ENCODE measurements at places on chromosomes 2 and 18. TPM values are rescaled to one million over a fixed set of nuclear protein-coding genes. Genes with fewer than 3 reads are reported as not detected.

CCL20 gene
- not detected for total RNA-seq

DNA sequence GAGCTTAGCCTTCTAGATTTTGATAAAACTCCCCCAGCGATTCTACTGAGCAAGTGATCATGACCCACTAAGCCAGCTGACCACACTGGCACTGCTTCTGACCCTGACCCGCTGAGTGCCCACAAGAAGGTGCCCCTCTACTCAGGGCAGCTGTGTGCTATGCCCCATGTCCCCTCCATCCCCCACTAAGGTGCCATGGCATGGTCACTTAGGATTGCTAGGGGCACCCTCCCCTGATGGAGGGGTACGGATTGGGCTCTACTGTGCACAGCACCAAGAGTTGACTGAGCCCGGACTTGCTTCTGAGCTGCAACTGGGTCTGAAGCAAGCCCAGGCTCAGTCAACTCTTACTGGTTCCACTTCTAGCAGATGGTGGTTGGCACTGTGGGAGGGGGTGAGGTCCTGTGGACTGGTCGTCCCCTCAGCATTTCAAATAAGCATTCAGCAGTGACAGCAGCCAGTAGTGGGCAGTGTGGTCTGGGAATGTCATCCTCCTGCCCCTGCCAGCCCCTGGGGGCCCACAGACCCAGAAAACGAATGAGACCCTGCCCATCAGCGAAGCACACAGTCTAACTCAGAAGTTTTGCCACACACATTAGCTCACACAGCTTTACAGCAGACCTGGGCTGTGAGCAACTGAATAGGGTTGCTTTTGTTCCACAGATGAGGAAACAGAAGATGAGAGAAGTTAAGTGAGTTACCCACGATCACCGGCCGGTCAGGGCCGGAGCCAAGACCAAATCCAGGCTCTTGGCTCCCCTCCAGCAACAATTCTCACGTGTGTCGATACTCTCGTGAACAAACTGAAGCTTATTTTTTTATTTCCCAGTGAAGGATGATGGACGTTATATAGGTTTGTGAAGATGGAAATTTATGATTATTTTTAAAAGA, 52.1 kb upstream of the FOSL2 start:
- H3K27me3 ChIP-seq, result no peaks in the 10 kb centered on the region
- H3K27ac ChIP-seq, result no peak overlapping the region
- no peaks in the 10 kb centered on the region for H3K4me1 ChIP-seq
- no peaks in the 10 kb centered on the region for H3K36me3 ChIP-seq
- DNase-seq, result peak; percentile 51

GRCh38 chr2:95277246-95277906, 3.1 kb downstream of the PROM2 start:
- H3K36me3 ChIP-seq, result no peaks in the 10 kb centered on the region
- DNase-seq, result no peak
- H3K4me1 ChIP-seq, result no peaks in the 10 kb centered on the region
- no peak overlapping the region for H3K4me3 ChIP-seq

POTEE gene
- total RNA-seq, result 0.33 TPM

- no peaks in the 10 kb centered on the region for H3K36me3 ChIP-seq
- H3K27me3 ChIP-seq, result no peaks in the 10 kb centered on the region
- no peak overlapping the region for H3K27ac ChIP-seq
- no peak for DNase-seq
- no peak overlapping the region for H3K4me3 ChIP-seq
Measured at GRCh38 chr2:71793926-71794325, 340.6 kb downstream of the DYSF start.

DNA sequence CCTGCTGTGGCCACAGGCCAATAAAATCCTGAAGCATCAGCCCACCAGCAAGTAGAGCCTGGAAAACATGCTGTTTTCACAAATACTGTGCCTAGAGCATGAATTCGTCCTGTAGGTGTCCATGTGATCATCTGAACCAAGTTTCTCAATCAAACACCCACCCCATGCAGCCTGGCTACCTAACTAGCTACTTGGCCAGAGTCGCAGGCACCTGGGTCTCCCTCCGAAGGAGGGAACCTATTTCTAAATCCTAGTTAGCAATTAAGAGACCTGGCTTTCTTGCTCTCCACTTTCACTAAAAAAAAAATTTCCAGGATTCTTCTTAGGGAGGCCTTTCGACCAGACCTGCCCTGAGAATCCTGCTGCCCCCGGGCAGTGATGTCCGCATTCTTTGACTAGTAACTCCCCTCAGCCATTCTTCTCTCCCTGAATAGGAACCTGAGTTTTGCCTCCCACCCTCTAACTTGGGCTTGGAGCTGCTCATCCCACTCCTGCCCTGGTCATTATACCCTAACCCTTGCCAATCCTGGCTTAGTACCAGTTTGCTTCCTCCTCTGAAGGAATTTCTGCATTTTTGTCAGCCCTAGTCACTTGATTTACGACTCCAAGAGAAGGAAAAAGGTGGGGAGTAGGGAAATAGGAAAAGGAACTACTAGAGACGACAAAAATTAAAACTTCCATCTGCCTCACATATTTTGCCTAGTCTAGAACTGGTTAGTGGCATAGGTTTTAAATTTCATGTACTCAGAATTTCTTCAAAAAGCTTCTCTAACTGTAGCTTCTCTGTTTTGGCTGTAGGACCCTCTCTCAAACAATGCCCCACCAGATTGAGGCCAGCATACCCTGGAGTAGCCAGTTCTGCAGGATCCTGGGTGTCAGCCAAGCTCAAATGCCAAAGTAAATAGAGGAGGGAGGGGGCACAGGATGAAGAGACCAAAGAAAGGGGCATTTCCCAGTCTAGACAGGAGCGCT, 25.4 kb upstream of the TANK start:
- no peaks in the 10 kb centered on the region for H3K27me3 ChIP-seq
- no peak overlapping the region for H3K27ac ChIP-seq
- H3K4me1 ChIP-seq, result peaks cover 2% of the 10 kb centered on the region
- H3K4me3 ChIP-seq, result no peak overlapping the region
- peak; percentile 50 for DNase-seq

IL1RL2 gene
- total RNA-seq, result 0.54 TPM

- no peak for DNase-seq
- no peak overlapping the region for H3K27ac ChIP-seq
- H3K4me3 ChIP-seq, result no peak overlapping the region
- H3K4me1 ChIP-seq, result no peaks in the 10 kb centered on the region
- peaks cover 13% of the 10 kb centered on the region for H3K36me3 ChIP-seq
- H3K27me3 ChIP-seq, result no peaks in the 10 kb centered on the region
Measured at GRCh38 chr2:240000671-240001070, 24.5 kb downstream of the NDUFA10 start.
